ENCODE measurements at places on chromosomes 1 and 21.

GRCh38 chr1:81023187-81023724 lies 777.5 kb upstream of the ADGRL2 start:
- DNase-seq, result no peak

DNA sequence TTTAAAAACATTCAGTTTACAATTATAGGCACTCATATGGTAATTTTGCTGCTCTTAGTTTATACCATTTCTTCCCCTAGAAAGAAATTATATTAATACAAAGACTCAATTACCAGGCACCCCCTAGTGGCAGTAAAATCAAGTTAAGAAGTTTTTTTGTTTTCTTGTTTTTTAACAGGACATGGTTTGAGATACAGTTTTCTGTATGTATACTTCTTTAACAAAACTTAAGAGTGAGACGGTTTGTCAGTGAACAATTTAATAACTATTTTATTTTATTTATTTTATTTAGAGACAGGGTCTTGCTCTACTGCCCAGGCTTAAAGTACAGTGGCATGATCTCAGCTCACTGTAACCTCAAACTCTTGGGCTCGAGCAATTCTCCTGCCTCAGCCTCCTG lies 224.6 kb downstream of the FAF1 start:
- DNase-seq, result no peak

GRCh38 chr1:161958425-161958824 lies 65.2 kb downstream of the OLFML2B start:
- DNase-seq, result no peak

DNA sequence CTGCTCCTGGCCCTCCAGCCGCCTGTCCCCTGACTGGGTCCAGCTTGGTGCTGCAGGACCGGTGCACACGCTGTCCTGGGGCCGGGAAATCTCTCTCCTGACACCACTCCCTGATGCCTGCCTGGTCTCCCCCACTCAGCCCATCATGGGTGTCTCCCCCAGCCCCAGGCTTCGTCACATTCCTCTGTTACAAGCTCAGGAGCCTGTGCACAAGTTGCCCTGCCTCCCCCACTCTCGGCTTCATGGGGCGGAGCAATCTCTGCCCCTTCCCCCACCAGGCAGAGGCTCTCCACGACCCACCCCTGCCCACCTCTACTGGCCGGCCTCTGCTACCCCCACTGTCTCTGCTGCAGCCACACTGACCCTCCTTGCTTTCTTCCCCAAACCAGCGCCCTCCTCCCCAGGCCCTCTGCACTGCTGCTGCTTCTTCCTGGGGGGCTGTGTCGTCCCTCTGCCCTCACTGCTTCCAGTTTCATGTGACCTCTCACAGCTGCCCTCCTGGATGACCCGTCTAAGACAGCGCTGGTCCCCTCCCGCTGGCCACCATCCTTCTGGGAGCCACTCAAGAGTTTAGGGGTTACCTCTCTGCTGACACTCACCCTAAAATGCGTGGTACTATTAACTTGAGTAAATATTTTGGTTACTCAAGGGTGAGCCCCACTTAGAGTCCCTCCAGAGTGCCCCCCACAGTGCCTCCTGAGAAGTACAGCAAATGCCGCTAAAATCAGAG lies 5.7 kb upstream of the RIPK4 start:
- no peak for DNase-seq

- no peak for DNase-seq
Measured at GRCh38 chr1:118556936-118557335, 371.9 kb upstream of the SPAG17 start.

GRCh38 chr1:18773753-18774152 lies 85.7 kb downstream of the TAS1R2 start:
- no peak for DNase-seq

DNA sequence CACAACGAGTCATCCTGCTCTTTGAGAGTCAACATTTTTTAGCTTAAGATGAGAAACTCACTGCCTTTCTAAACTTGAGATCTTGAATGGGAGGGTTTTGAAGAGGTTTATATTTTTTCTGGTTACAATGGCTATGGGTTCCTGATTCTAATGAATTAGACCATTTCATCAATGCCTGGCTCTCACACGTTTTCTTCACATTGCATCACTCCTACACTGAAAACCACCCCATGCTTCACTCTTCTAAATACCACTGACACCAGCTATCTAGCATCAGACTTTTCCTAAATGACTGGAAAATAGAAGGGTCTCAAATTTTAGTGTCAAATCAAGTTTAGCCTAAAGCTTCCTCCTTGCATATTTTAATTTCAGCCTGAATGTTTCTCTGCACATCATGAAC lies 606.1 kb upstream of the USP24 start:
- DNase-seq, result no peak

DNA sequence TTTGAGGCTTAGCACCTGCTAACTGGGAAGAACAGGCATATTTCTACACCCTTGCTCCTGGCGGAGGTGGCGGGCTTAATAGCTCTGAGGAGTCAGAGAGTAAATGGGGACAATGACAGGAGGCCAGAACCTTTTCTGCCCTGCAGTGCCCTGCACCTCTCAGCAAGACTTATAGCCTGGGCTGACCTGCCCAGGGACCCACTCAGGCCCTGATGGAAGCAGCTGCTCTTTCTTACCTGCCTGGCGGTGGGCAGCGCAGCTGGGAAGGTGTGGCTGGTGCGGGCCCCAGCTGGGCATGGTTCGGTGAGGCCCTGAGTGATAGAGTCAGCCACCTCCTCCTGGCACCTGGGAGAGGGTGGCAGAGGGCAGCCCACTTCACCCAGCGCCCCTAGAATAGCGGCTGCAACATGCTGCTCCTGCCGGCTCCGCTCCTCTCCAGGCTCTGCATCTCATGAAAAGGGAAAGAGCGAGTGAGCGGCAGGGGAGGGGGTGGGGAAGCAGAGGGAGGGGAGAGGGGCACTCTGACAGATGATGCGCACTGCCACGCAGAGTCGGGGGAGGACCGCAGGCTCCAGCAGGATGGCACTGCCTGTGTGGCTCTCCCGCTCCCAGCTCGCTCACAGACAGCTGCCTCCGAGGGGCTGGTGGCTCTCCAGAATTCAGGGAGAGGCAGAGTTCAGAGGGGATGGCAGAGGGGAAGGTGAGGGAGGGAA lies at the start of gene RGS8:
RGS8 (minus strand) TSS at position 472 of the 713 bp plus-strand sequence. CDS start 14,938 bp downstream, outside the sequence.
- DNase-seq, result no peak

DNA sequence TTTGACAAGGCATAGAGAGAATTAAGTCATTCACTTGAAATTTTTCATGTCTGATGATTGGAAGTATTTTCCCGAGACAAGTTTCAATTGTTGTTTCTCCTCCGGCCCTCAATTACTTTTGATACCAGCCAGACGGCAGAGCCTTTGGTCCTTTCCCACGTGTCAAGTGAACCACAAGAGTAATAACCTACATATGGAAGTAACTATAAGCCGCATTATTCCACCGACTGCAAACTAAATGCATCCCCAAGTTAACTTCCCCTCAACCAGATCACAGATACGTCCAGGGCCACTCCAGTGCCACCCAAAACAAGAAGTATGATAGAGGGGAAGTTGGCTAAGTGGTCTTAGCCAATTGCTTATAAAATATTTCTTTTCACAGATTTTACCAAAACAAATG lies 20.2 kb downstream of the COLGALT2 start:
- DNase-seq, result no peak

GRCh38 chr1:85344256-85344694 lies 67.8 kb upstream of the BCL10 start:
- DNase-seq, result peak; percentile 60

GRCh38 chr1:113390871-113391648 lies 745 bp downstream of the MAGI3 start:
- peak; percentile 57 for DNase-seq

- peak; percentile 77 for DNase-seq
Measured at GRCh38 chr1:51644533-51645197, 27.8 kb downstream of the OSBPL9 start.

- no peak for DNase-seq
Measured at GRCh38 chr1:179077396-179077795, 4.5 kb upstream of the TOR3A start.

GRCh38 chr1:229871078-229871676 lies 195.9 kb upstream of the GALNT2 start:
- DNase-seq, result no peak

- no peak for DNase-seq
Measured at GRCh38 chr21:42692688-42693087, 39.3 kb downstream of the PDE9A start.

GRCh38 chr1:170076199-170076598 lies 1.7 kb upstream of the KIFAP3 start:
- no peak for DNase-seq

- no peak for DNase-seq
Measured at GRCh38 chr1:15423355-15424077, 13.8 kb downstream of the EFHD2 start.

DNA sequence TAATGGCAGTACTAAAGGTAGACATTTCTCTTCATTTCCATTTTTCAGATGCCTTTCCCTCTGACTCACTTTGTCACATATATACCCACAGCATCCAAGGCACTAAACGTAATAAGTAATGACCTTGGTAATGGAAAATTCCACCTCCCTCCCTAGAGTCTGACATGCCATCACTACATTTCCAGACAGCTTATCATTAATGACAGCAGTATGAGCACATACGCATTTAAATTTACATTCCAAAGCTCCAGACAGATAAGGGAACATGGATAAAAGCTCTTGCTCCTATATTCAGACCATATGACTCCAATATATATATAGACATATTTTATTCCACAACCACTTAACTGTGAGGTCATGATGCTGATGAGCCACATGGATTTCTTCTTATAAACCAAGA lies 191.7 kb upstream of the GORAB start:
- no peak for DNase-seq

DNA sequence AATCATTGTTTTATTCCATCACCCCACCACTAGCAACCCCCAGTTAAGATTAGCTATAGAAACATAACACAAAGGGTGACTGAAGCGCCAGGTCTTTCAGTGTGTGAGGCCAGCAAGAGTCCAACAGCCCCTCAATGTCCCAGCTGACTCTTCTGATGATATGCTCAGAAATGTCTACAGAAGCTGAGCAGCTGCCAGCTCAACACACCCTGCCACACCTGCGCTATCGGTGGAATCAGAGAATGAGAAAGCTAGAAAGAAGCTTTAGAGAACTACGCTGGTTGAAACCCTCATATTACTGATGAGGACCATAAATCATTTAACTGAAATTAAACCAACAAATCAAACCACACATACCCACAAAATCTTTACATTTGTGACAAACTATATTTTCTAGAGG lies 116.2 kb downstream of the SLC45A1 start:
- DNase-seq, result no peak

Measured in MG63 (cell line).